Stimulated activated CD4-positive, alpha-beta T cell treated with anti-CD3 and anti-CD28 coated beads, Interleukin-15, amount 100 ng/mL, for 24 hours (primary cell): ENCODE measurements at places on chromosomes 3 and 15.

DNA sequence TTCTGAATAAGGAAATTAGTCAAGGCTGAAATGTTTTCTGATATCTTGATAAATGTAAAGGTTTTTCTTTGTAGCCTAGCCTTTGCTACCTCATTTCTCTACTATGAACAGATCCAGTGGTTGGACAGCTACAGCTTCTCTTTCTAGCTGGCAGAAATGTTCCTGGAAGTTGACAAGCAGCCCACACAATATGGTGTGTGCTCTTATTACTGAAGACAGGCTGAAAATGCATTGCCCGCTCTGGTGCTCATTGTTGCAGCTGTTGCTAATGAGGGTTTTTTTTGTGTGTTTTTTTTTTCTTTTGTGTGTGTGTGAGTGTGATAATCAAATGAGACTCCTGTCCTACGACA lies 844.3 kb upstream of the SEMA6D start:
- DNase-seq = no peak

GRCh38 chr3:13954741-13955483 lies 75.0 kb upstream of the WNT7A start:
- DNase-seq = no peak

DNA sequence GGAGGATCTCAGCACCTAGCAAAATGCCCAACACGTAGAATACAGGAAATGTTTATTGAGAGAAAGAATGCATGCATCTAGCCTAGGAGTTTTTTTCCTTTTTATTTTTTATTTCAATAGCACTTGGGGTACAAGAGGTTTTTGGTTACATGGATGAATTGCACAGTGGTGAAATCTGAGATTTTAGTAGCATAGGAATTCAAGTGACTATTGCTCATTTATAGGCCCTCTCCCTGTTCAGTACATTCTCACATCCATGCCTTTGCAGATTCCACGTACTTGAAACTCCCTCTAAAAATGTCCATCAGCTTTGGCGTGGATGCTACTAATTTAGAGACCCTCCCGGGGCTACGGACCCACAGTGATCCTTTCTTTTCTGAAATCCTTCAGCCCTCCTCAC lies 61.7 kb upstream of the PIAS1 start:
- DNase-seq = no peak

GRCh38 chr3:154126651-154127050 lies 5.5 kb downstream of the ARHGEF26 start:
- DNase-seq = no peak

DNA sequence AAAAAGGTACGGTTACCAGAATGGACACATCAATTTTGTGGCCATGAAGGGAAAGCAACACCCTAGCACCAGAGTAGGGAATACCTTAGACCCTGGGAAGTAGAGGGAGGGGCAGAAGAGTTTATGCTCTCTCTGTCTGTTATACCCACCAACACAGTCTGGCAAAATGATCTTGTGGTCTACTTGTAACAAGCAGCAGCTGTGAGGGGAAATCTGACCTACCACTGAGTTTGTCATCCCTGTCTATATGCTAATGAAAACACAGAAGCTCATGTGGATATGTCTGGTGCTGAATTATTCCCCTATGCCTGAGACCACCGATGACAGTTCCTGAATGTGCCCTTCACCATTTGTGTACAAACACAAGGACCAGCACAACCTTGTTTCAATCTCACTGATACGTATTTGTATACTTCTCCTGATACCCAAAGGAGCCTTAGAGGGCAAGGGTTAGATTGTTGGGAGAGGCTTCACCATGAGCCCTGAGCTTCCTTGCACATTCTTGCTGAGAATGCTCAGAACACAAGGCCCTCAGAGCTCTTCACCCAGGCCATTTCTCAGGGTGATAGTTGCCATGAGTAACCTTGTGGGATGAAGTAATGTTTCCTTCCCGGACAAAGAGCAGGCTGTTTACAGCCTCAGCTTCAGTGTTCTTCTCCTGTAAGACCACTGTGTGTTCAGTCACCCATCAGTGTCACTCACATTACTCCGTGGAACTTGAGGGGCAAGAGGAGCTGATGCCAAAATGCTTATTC lies 24.7 kb upstream of the ZNF639 start:
- no peak for DNase-seq

DNA sequence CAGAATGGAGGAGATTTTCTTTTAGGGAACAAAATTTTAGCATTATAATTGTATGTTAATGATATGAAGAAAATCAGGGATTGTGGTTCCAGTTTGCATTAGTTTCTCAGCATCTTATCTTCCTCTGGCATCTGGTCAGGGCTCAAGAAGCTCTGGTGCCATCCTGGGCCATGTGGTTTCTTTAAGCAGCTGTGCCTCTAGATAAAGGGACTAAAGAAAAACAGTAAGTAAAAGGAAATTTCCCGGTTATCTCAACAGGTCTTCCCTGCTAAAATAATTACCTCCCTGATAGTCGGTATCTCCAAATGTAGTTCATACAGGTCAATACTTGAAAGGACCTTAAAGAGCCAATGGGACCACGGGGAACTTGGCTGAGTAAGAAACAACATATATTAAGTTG lies 375.1 kb upstream of the RBMS3 start:
- no peak for DNase-seq

- DNase-seq = no peak
Measured at GRCh38 chr15:63232943-63233342, 43.5 kb downstream of the RAB8B start.

GRCh38 chr3:61425356-61425755 lies 136.0 kb upstream of the PTPRG start:
- DNase-seq = no peak

- DNase-seq = no peak
Measured at GRCh38 chr3:37453393-37454389, 279.3 kb upstream of the LRRFIP2 start.

DNA sequence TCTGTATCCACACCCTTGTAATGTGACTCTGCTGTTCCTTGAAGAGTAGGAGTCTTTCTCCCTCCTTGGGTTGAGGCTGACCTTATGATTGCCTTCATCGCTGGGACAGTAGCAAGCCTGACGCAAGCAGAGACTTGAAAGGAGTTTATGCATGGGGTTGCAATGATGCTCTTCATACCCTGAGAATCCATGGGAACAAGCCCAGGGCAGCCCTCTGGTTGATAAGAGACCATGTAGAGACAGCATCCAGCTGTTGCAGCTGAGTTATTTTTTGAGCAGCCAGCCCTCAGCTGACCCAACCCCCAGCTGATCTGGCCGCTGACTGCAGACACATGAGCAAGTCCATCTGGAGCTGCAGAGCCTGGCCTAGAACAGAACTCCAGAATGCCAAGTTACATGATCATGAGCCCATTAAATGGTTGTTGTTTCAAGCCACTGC lies 60.6 kb upstream of the ARNT2 start:
- DNase-seq = no peak

GRCh38 chr3:76402926-76403325 lies 617.6 kb upstream of the ZNF717 start:
- DNase-seq = no peak

DNA sequence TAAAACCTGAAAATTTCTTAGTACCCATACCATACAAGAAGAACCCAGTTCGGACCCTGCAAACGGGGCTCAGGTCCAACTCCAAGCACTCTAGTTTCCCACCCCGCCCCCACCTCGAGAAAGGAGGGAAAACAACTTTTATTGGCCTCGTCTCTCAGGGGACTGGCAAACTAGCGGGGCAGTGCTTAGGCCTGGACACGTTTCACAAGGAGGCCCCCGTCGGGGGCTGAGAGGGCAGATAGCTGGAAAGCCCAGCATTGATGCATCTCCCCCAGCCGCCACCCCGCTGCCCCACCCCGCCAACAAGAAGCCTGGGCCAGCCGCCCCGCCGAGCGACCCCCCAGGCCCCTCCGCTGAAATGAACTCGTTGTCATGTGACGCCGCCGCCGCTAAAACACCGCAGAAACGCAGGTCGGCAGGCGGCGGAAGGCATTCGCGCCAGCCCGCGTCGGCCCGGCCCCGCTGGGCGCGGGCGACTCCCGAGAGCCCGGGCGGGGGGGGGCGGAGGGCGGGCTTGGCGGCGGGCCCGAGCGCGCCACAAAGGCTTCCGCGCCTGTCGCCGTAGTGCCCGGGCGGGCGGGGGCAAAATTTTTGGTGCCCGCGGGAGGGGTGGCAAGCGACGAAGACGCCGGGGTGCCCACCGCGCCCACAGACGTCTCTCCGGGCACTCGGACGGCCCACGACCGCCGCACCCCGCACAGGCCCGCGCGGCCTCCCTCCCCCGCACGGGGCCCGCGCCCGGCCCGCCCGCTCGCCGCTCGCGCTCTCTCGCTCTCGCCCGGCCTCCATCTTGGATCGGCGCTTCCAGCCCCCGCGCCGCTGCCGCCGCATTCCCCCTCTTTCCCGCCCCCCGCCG lies 634 bp downstream of the STAG1 start:
- peak; percentile 70 for DNase-seq

DNA sequence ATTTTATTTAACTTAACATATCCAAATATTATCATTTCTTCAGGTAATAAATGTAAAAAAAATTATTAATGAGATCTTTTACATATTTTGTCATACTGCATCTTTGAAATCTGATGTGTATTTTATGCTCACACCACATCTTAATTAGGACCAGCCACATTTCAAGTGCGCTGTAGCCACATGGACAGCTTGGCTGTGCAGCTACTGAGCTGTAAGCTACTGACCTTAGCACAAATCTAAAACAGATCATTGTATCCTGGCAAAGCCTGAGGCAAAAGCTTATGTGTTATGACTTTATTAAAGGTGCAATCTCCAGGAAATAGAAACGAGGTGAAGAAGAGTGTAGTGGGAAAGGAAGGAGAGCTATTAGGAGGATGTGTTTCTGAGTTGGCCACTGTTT lies 126.7 kb upstream of the UBE2E2 start:
- no peak for DNase-seq

GRCh38 chr3:100197876-100198275 lies 62.9 kb upstream of the TBC1D23 start:
- DNase-seq = no peak

DNA sequence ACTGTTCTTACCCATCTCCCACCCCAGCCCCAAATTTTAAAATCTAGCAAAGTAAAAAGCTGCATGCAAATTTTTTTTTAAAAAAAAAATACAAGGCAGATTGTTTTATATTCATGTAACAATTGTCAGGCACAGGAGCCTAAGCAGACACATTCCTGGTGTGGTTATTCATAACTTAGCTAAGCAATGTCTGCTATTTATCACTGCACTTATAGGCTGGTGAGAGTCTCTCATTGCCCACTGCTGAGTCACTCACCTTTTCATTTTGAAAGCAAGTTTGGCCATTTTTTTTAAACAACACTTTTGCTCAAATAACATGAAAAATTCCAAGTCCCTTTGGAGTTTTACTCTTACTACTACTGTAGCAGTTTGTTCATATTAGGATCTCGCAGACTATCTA lies 413.9 kb downstream of the RBMS3 start:
- no peak for DNase-seq

DNA sequence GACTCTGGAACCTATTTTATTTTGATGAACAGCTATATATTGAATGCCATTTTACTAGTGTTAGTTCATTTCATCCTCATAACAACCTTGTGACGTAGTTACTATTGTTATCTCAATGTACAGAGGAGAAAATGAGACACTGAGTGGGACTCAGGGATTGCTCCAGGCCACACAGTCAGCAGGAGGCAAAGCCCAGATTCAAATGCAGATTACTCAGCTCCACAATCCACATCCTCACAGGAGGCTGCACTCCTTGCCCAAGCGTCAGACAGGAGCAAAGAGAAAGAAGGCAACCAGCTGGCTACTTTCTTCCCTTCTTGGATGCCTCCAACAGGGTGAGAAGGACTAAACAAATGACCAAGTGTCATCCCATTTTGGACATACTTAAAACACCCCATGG lies 92.0 kb upstream of the CCDC54 start:
- DNase-seq = no peak

- DNase-seq = no peak
Measured at GRCh38 chr3:12549971-12550760, 4.9 kb upstream of the MKRN2OS start.

DNA sequence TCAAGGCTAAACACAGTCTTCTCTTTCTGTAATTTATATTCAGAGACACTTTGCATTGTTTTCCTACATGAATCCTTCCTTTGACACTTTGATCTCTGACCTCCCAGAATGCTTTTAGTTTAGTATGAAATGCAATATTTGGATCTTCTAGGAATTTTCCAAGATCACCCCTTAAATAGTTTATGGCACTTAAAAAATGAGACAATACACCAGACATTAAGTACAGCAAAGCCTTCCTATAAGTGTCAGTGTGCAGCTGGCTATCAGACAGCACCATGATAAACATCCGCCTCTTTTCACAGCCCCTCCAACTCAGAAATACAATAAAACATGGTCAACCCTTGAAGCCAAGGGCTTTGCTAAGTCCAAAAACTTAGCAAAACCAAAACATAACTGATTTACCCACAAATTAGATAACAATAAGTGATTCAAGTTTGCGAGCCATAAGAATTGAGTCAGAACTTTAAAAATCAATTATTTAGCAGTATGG lies 304.4 kb upstream of the LRRFIP2 start:
- DNase-seq = no peak

DNA sequence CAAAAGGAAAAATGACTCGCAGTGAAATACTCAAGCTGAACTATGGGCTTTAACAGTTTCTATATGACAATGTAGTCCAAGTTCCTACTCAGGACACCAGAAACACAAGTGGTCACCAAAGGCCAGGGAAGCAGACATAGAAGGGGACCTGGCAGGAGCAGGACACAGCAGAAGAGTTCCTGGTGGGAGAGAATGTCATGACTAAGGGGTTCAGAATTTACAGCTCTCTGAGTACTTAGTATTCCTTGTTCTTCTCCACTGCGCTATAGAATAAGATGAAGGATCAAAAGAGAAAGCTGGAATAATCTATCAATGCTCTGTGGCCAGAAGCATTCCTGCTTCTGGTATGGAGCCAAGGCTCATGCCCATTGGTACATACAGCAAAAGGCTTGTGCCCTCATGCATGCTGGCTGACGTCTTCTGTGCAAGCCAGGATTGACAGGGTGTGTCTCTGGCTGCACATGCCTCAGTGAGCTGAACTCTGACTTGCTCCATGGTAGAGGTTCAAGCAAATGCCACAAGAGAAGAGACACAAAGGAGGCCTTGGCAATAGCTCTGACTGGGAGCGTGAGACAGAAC lies 128.7 kb upstream of the SLC2A2 start:
- no peak for DNase-seq

DNA sequence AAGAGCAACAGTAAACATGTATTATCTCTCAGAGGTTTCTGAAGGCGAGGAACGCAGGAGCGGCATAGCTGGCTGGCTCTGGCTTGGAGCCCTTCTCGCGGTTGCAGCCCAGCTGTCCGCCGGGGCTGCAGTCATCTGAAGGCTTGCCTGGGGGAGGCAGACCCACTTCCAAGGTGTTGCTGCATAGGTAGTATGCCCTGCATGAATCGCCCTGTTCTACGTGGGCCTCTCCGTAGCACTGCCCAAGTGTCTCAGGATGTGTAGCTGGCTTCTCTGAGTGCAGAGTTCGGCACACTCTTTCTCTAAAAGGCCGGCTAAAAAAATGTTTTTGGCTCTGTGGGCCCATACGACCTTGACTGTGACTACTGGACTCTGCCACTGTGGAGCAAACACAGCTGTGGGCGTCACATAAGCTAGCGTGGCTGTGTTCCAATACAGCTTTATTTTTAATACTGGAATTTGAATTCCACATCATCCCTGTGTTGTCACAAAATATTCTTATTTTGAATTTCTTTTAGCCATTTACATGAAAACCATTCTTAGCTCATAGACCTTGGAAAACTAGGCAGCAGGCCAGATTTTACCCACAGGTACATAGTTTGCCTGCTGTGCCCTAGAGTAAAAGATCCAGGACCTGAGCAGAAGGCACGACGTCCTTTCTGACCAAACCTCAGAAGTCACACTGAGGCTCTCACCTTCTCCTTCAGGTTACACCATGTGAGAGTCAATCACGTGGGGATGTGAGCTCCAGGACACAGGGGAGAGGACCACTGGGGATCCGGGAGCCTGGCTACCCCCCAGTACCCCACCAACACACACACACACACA lies 55.9 kb downstream of the PGPEP1L start:
- DNase-seq = no peak
